B cell (primary cell): ENCODE measurements at places on chromosomes 12 and 14. TPM values are rescaled to one million over a fixed set of nuclear protein-coding genes. Genes with fewer than 3 reads are reported as not detected.
A peak's percentile ranks its signal among the peaks of the same experiment; 100 is the strongest.

DNA sequence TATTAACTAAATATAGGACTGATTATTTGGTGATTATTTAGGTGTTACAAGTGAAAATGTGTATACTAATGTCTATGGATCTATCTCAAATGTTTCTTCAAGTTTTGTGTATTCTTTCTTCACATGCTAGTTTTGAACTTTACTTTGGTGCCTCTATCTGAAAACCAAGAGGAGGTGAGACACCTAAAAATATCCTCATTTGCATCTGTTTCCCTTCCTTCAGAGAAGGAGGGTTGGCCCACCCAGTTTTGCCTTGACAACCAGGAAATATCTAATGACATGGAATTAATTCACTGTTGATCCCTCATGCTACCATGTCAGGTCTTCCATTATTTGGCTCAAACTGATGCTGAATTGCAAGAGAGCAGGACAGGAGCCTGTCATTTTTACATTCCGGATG is 500.4 kb downstream of the NELL2 start:
- DNase-seq: no peak

The GUCY2C gene
- polyA plus RNA-seq: 0.04 and 0.28 TPM in 2 replicates

DNA sequence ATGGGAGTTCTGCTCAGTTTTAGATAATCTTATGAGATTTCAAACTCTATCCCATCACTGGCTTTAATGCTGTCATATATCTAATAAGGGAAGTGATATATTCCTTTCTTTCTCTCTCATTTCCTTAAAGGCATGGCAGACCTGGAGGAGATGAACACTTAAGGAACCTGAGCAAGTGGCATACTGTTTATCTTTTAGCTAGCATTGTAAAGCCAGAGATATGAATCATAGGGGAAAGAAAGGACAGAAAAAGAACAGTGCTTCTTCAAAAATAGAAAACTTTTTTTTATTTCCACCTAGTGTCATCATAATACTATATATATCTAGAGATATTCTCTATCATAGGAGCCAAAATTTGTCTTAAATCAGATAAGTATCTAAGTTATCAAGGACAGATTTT is 68.3 kb upstream of the PSMA6 start:
- DNase-seq: no peak

DNA sequence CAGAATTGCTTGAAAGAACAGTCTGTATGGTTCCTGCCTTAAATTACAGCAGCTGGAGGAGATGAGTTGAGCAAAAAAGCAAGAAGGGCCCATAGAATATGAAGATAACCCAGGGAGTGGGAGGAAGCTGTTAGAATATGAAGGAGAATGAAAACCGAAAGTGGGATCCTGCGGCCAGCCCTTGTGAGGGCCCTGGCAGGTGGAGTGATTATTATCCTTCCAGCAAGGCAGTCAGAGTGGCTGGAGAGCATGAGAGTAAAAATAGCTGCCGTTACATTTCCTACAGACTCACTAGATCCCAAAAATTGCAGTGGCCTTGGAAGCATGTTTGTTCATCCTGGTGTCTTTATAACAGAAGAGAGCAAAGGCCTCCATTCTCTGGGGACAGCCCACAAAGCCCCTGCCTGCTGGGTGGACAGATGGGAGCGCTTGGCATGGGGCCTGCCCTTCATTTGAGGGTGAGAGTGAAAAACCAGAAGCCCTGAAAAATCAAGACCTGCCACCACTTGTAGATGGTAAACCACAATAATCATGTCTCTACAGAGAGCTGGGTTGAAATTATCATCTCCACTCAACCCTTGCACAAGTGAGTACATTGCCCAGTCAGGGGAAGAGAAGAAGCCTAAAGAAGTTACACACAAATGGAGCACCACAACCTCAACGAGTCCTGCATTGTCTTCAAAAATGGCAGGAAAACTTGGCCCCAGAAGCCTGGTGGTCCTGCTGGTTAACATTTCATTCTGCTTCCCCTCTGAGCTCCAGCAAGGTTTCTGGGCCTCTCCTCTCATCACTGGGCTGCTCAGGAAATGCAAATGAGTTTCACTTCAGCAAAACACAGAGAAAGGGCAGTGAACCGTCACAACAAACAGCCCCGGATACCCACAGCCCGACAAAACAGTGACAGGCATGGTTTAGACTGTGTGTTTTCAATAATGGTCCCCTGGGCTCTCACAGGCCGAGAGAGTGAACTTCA is 20.5 kb downstream of the ZDHHC22 start:
- DNase-seq: peak; percentile 94

- DNase-seq: no peak
Measured at GRCh38 chr12:81541121-81541520, 218.0 kb downstream of the PPFIA2 start.

- no peak for DNase-seq
Measured at GRCh38 chr14:97198813-97199212, 401.6 kb downstream of the VRK1 start.

DNA sequence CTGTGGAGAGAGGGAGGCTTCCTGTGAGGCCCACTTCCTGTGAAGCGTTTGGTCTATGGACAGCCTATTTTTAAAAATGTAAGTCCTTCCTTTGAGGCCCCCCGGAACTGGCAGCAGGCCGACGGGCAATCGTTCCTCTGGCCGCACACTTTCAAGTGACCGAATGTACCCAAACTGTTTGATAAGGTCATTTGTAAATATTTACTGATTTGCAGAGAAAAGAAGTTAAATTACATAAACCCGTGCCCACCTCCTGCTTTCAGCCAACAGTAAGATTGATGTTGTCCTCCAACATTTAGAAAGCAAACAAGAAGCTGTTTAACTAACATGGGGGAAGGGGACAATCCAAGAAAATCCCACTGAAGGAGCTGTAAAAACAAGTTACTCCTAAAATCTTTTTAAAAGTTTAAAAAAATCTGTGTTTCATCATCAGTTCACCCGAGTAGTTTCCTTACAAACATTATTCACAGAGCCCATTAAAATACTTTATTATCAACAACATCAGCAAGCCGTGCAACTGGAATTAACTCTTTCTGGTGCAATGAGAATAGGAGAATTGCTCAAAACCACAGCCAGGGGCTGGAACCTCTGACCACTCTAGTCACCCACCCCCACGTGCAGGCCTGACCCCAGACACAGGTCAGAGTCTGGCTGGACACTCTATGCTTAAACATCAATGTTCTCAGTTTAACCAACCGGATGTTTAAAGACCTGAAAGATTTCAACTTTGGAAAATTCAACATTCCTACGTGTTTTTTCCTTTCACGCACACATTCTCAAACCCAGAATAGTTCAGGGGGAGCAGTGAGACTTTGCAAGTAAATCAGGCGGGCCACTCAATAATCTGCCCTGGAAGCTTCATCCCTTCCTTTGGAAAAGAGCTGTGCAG is 65.3 kb downstream of the FOXN3 start:
- DNase-seq: peak; percentile 51
